GM23248 (cell line): ENCODE measurements at places on chromosomes 16 and 17. TPM values are rescaled to one million over a fixed set of nuclear protein-coding genes. Genes with fewer than 3 reads are reported as not detected.

DNA sequence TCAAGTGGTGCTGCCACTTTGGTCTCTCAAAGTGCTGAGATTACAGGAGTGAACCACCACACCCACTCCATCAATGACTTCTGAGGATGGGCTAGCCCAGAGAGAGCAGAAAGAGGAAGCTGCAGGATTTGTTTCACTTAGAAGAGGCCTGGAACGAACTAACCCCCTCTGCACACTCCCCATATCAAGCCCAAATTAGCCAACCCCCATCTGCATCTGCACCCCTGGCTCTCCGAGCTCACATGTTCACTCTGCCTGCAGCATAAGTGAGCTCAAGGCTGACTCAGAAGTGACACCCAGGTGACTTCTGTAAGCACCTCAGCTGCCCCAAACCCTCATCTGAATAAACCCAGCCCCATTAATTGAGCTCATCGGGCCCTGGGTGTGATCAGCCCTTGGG lies 4.8 kb downstream of the SCNN1G start:
- peaks cover 34% of the 10 kb centered on the region for H3K27me3 ChIP-seq
- DNase-seq, result no peak
- no peaks in the 10 kb centered on the region for H3K4me1 ChIP-seq
- H3K36me3 ChIP-seq, result no peaks in the 10 kb centered on the region
- H3K27ac ChIP-seq, result no peak overlapping the region

DNA sequence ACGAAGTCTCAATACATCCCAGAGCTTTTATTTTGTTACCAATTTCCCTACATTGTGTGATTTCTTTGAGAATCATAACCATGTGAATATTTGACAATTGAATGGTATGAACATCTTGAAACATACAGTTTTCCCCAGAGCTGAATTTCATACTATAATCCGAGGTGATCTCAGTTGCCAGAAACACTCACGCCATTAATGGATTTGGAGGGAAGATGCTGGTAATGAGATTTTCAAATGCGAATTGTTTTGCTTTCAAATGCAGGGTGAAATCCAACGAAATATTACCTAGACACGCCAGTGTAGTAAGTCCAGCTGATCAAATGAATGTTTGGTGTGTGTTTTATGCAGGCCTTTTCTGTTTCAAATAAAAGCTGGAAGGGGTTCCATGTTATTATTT lies 277.8 kb upstream of the CDH5 start:
- H3K4me3 ChIP-seq, result no peak overlapping the region
- H3K4me1 ChIP-seq, result peaks cover 36% of the 10 kb centered on the region
- DNase-seq, result no peak
- H3K27me3 ChIP-seq, result no peaks in the 10 kb centered on the region

DNA sequence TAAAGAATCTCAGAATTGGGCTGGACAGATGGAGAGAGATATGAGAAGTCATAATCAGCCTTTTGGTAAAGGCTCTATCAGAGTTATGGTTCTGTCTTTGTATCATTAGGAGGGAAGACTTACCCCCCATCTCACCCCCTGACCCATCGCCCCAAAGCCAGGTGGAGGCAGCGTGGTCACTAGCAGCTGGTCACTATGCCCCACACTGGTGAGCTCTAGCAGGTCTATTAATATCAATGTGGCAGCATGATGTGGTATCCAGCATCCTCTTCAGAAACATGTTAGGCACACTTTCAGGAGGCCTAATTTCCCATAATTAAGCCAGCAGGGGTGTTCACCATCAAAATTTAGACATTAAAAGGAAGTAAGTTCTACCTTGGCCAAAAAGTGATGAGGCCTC lies 183.8 kb upstream of the COX10 start:
- peaks cover 10% of the 10 kb centered on the region for H3K4me1 ChIP-seq
- no peak overlapping the region for H3K4me3 ChIP-seq
- H3K27me3 ChIP-seq, result no peaks in the 10 kb centered on the region
- DNase-seq, result no peak
- H3K27ac ChIP-seq, result no peak overlapping the region
- no peaks in the 10 kb centered on the region for H3K36me3 ChIP-seq

- H3K27ac ChIP-seq, result peak overlapping the region; percentile 67
- DNase-seq, result peak; percentile 92
- peak overlapping the region; percentile 53 for H3K4me3 ChIP-seq
- H3K36me3 ChIP-seq, result no peaks in the 10 kb centered on the region
Observed at GRCh38 chr16:1019231-1020090, 37.9 kb downstream of the SOX8 start.

DNA sequence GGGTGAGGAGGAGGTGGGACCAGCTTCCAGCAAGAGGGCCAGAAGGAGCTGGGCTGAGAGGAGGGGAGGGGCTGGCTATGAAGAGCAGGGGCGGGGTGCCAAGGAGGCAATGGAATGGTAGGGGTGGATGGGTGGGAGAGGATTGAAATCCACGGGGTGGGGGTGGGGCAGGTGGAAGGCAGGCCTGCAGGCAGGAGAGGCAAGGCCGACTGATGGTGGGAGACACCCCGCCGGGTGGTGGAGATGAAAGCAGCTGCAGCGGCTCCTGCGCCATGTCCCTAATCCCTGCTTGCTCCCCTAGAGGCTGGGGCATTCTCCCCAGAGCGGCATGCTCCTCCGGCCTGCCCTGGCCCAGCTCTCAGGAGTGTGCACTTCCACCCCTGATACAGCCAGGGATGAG lies 27.8 kb upstream of the TAC4 start:
- no peak overlapping the region for H3K27ac ChIP-seq
- H3K36me3 ChIP-seq, result no peaks in the 10 kb centered on the region
- H3K27me3 ChIP-seq, result peaks cover under 1% of the 10 kb centered on the region; the same call in 1 of the 2 replicates
- H3K4me3 ChIP-seq, result no peak overlapping the region

- no peak overlapping the region for H3K27ac ChIP-seq
- no peak for DNase-seq
- no peak overlapping the region for H3K4me3 ChIP-seq
- no peaks in the 10 kb centered on the region for H3K27me3 ChIP-seq
- no peaks in the 10 kb centered on the region for H3K4me1 ChIP-seq
- H3K36me3 ChIP-seq, result no peaks in the 10 kb centered on the region
Observed at GRCh38 chr16:50614955-50615724, 66.0 kb downstream of the SNX20 start.

Gene P2RX1
- not detected in 2 replicates for total RNA-seq

Gene SRL
- not detected in 2 replicates for total RNA-seq
